ENCODE measurements at places on chromosomes 5 and 9. TPM values are rescaled to one million over a fixed set of nuclear protein-coding genes. Genes with fewer than 3 reads are reported as not detected.

ECM2 gene
- not detected for total RNA-seq

C9orf72 gene
- total RNA-seq, result 12.9 TPM

CDC26 gene
- 31.0 TPM for total RNA-seq

PCDHGA7 gene
- not detected for total RNA-seq

SLC6A19 gene
- not detected for total RNA-seq

FOXD4L4 gene
- 0.19 TPM for total RNA-seq

CEP72 gene
- 28.2 TPM for total RNA-seq

PCA3 gene
- total RNA-seq, result not detected
